ENCODE measurements at places on chromosomes 2 and 18.

DNA sequence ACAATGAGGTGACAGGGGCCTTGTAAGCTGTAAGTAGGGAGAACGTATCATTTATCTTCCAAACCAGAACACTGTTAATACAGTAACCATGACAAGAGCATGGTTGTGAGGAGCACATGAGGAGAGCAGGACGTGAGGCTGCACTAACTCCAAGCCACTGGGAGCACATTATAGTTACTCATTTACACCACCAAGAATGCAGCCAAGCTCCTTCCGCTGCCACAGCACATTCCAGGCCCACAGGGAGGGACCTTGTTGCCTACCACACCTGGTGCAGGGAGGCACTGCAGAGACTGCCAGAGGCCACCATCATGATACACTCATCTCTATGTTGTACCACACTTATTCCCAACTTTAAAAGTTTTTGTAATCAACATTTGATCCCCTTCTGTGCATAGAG is 13.5 kb upstream of the SFXN5 start:
- DNase-seq: no peak

DNA sequence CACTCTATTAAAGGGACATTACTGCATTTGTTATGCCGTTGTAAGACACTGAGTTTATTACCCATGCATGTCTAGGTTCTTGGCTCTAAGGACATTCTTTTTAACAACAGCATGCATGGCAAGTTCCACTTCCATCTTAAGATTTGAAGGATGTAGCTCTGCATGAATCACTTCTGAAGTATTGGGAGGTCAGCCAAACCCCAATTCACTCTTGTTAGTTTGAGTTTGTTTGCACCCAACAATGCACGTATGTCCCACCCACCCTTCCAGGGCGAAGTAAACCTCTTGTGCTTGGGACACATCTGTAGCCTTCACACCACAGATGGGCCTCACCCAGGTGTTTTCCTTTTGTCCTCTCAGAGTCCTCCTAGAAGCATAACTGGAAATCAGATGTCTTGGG is 5.6 kb upstream of the LAMA3 start:
- DNase-seq: no peak

GRCh38 chr2:1678609-1679008 is 65.7 kb downstream of the PXDN start:
- no peak for DNase-seq

- no peak for DNase-seq
Measured at GRCh38 chr18:62717925-62718800, 2.8 kb downstream of the PHLPP1 start.

DNA sequence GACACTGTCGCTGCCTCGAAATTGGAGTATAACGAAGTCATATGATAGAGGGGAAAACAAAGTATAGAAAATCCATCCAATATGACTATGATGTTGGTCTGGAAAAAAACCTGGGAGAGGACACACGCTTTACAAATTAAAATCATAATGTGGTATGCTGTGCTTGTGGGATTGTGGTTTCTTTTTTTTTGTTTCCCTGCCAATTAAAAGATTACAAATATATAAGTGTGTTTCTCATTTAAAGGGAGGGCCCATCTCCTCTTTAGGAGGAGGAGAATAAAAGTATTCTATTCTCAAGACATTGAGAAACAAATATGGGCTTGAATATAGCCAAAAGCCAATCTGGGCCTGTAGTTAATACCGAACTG is 86.6 kb downstream of the EPHA4 start:
- no peak for DNase-seq

- no peak for DNase-seq
Measured at GRCh38 chr2:74507926-74508520, 528 bp upstream of the PCGF1 start.

DNA sequence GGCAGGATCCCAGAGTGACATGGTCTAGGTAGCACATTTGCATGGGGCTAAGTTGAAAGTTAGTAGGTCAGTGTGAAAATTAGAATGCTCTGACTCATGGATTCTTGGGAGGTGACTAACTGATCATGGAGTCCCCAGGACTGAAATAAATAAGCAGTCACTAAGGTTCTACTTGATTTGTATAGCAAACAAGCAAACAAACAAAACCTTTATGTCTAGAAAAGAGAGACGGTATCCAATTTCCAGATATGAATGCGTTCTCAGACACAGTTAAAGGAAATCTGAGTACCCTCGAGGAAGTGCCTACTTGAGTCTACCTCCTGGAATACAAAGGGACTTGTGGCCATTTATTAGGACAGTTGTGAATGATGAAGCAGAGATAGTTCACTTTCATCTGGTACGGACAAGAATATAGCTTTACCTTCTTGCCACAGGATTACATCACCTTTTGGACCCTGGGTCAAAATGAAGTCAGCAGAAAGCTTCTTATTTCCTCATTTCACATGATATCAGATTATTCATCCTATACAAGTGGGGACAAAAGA is 54.3 kb upstream of the AGPS start:
- DNase-seq: no peak

Measured in memory B cell (primary cell).